ENCODE measurements at places on chromosomes 12 and 14.

GRCh38 chr12:54424224-54424623 is 5.2 kb upstream of the ITGA5 start:
- DNase-seq, result no peak

GRCh38 chr14:92626041-92626440 is 112.5 kb downstream of the RIN3 start:
- no peak for DNase-seq

GRCh38 chr14:96649327-96649601 is 147.1 kb downstream of the PAPOLA start:
- no peak for DNase-seq

- no peak for DNase-seq
Observed at GRCh38 chr12:27771481-27772327, 8.3 kb upstream of the KLHL42 start.

DNA sequence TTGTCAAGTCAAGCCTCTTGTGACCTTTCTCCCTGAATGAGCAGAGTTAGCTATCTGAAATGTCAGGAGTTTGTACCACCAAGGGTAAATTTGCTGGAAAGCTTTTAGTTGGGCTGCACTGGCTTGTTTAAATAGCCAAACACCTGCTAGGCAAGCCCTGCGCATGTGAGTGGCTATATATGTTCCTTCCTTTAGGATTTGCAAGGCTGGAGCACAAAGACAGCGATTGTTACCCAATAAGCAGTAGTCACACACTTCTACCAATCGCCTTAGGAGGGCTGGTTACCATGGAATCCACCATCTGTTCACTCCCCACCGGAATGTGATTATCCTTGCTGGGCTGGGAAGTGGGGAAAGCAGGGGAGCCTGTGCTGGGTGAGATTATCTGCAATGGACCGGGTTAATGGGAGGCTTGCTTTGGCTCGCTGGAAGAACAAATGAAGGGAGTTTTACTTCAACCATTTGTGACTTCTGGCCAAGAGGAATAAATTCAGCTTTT is 102.5 kb downstream of the FGD4 start:
- DNase-seq, result peak; percentile 82

DNA sequence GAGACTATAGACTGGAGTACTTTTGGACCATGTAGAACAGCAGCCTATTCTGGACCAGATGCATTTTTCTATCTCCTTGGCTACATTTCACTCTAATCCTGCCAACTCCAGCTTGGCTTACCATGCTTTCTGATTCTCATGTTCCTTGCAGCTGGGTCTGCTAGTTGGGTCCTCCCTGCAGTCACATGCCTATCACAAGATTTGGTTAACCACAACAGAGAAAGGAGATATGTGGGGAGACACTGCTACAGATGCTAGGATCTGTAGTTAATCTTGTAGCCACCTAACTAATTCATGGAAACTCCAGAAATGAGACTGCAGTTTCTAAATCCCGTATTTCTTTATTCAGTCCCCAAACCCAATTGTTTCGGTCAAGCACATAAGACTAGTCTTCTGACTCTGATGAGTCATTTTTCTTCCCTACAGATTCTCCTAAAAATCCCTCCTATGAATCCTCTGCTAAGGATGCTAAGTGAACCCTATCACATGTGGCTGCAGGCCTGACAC is 410.6 kb downstream of the DAD1 start:
- no peak for DNase-seq

GRCh38 chr12:124233846-124234640 is 60.9 kb upstream of the RFLNA start:
- DNase-seq, result no peak

DNA sequence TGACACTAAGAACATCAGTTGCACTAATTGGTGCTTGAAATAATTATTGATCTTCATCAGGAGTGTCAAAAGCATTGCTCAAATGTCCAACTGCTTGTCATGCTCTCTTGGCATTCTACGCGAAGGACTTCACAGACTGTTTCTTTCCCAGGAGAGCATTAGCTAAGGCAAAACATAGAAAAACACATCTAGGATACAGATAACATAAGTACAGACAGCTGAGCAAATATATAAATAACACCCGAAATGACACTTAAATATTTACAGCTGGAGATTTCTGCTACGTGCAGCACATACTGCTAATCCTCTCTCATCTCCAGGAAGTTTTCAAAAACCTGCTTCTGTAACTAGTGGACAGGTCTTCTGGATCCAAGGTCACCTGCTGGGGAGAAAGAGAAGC is 120.0 kb upstream of the PRMT8 start:
- no peak for DNase-seq

DNA sequence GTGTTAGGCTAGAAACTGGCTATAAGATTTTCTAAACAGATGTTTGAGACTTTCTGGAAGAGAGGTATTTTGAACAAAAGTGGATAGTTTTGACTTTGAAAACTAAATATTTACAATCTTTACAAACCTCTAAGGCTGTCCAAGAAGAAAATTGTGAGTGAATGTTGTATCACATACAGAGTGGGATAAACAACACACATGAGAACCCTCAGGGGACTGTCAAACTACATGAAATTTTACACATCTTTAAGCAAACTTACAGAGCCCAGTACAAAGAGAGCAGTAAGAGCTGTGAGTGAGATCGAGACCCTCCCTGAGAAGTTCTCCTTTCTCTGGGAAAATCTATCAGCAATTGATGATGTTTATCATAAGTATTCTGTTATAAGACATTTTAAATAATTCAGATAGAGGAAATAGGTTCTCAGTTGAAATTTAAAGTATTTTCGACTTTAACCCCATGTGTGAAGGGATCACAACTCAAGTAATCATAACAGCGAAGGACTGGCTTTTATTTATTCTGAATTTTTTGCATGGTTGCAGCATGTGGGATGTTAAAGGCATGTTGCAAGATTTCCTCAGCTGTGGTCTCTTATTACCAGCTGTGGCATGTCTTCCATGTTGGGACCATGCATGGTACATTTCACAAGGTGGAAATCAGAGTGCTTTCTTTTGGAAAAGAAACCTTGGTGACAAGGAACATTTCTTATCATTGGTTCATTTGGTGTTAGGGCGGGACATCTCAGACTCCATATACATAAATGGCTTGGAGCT is 264.0 kb upstream of the PRICKLE1 start:
- DNase-seq, result no peak

GRCh38 chr12:115440438-115440837 is 756.5 kb upstream of the TBX3 start:
- DNase-seq, result no peak

- DNase-seq, result no peak
Observed at GRCh38 chr12:116395396-116395795, 117.9 kb upstream of the MED13L start.

Data from RPMI8226 (cell line).